Airway epithelial cell (primary cell): ENCODE measurements at places on chromosomes 11 and 22. TPM values are rescaled to one million over a fixed set of nuclear protein-coding genes. Genes with fewer than 3 reads are reported as not detected.

Gene ARHGAP20
- total RNA-seq: not detected in 2 replicates

Gene SCGB2A2
- total RNA-seq: not detected in 2 replicates

Gene POU2AF2
- not detected in 2 replicates for total RNA-seq

Gene DERL3
- 1.4 and 2.8 TPM in 2 replicates for total RNA-seq

Gene FERMT3
- 0.14 TPM in 2 replicates for total RNA-seq

Gene CWF19L2
- 3.9 and 6.1 TPM in 2 replicates for total RNA-seq

Gene INPP5J
- 2.2 and 2.4 TPM in 2 replicates for total RNA-seq

Gene TBX1
- total RNA-seq: 21.6 and 34.4 TPM in 2 replicates

Gene RAB36
- total RNA-seq: 2.7 and 4.7 TPM in 2 replicates

Gene NFAM1
- total RNA-seq: 0.07 TPM in 1 of 2 replicates, not detected in the other

Gene RAG1
- 0.42 and 0.99 TPM in 2 replicates for total RNA-seq

Gene NFRKB
- 27.3 and 28.1 TPM in 2 replicates for total RNA-seq

Gene PHF5A
- total RNA-seq: 42.9 and 62.2 TPM in 2 replicates

Gene ME3
- total RNA-seq: 2.7 and 10.4 TPM in 2 replicates

Gene LGALS1
- 2,215 and 4,536 TPM in 2 replicates for total RNA-seq

Gene PRAME
- total RNA-seq: not detected in 2 replicates

Gene WT1
- total RNA-seq: not detected in 2 replicates

Gene PTGDR2
- total RNA-seq: 0.07 TPM in 1 of 2 replicates, not detected in the other

Gene MAPK8IP1
- total RNA-seq: 5.4 and 13.1 TPM in 2 replicates

Gene H19
- 810 and 834 TPM in 2 replicates for total RNA-seq

Gene AQP11
- total RNA-seq: 0.05 TPM in 1 of 2 replicates, not detected in the other

Gene MRGPRX3
- total RNA-seq: 0.21 TPM in 1 of 2 replicates, not detected in the other

Gene HTR3A
- total RNA-seq: not detected in 2 replicates

Gene NCR3LG1
- 1.4 and 2.2 TPM in 2 replicates for total RNA-seq

Gene TMEM45B
- 53.2 and 59.1 TPM in 2 replicates for total RNA-seq

Gene GPR83
- total RNA-seq: 0.07 TPM in 1 of 2 replicates, not detected in the other
